ENCODE measurements at places on chromosomes 16 and 17.

GRCh38 chr17:41547921-41548843 lies 20.1 kb upstream of the KRT19 start:
- no peak for DNase-seq

- DNase-seq: no peak
These were observed 176.1 kb downstream of the CCDC182 start for GRCh38 chr17:57569021-57569420.

- DNase-seq: no peak
These were observed 22.3 kb downstream of the RTN4RL1 start for GRCh38 chr17:2002767-2003329.

DNA sequence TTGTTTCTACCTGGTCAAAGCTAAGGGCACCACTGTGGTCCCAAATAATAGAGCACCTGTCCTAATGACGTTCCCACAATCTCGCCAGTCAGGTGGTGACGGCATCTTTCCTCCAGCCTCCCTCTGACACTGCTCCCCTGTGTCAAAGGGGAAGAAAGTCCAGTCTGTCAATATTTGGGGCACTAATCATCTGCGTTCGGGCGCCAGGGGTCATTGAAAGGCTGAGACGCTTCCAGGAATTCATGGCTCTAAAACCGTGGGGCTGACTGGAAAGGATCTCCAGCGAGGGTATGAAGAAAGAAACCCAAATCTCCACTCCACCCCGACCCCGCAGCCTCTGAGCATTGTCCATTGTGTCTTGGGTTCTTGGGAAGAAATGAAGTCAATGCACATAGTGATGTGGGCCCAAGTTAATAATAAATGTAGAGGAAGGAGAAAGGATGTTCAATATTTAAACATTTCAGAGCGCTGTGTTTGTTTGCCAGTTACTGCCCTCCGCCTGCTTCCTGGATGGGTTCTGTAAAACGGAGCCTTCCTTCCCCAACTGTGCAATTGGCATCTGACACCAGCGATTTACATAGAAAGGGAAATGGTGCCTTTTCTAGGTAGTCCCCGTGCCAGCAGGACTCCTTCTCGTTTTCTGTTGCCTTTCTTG lies 103.2 kb downstream of the SOCS1 start:
- no peak for DNase-seq

DNA sequence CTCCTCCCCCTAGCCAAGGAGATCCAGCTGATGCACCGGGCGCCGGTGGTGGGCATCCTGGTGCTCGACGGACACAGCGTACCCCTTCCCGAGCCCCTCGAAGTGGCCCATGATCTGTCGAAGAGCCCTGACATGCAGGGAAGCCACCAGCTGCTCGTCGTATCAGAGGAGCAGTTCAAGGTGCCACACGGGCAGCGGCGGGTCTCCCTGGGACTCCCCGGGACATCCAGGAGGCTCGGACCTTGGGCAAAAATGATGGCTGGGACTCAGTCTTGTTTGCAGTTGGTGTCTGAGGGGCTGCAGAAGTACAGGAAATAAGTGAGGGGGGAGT lies 15.8 kb upstream of the MYO15B start:
- DNase-seq: no peak

DNA sequence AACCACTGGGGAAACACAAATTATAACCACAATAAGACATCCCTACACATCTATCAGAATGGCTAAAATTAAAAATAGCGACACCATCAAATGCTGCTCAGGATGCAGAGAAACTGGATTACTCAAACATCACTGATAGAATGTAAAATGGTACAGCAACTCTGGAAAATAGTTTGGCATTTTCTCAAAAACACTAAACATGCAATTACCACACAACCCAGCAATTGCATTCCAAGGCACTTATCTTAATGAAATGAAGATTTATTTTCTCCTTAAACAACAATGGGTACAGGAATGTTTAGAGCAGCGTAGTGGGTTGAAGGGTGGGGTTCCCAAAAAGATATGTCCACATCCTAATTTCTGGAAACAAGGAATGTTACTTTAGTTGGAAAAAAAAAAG lies 309.0 kb upstream of the PMFBP1 start:
- no peak for DNase-seq
